ENCODE measurements at places on chromosomes 4 and X.

DNA sequence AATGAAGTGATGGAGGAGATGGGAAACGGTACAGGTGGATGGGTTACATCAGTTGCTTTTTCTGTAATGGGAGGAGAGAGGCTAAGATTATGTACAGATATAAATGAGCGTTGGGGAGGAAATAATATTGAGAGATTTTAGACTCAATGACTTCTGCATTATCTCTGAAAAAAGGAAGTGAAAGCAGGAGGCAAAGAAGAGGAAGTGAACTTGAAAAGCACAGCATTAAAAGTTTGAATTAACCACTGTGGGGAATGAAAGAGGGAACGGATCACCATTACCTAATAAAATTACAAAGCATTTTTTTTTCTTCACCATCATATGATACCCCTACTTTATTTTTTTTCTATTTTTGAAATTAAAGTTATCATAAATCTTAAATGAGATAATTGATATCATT lies 1025.5 kb downstream of the RPA4 start:
- DNase-seq: no peak
- no peaks in the 10 kb centered on the region for H3K27me3 ChIP-seq
- H3K36me3 ChIP-seq: no peaks in the 10 kb centered on the region
- no peak overlapping the region for H3K27ac ChIP-seq
- H3K4me1 ChIP-seq: no peaks in the 10 kb centered on the region

DNA sequence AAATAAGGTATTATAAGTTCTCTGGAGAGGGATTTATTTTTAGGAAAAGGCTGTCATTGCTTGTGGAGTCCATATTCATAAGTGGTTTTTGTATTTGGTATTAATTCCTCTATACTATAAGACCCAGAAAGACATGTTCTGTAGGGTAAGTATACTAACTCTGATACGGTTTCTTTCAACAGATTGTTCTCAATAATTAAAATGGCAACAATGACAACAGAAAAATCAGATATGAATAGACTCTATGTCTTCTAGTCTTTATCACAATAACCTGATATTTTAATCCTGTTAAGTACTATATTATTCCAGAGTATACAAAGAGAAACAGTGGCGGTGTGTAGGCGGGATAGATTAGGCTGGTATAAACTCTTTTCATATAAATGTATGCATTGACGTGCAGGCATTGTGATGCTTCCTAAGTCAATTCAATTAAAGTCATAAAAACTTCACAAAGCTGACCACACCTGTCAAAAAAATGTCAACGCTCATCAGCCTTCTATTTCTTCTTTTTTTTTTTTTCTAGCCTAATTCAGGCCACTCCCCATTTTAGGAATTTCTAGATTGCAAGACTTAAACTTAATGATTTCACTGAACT lies 150.4 kb downstream of the TRIML1 start:
- H3K4me3 ChIP-seq: no peak overlapping the region
- no peak for DNase-seq
- H3K4me1 ChIP-seq: no peaks in the 10 kb centered on the region
- H3K27me3 ChIP-seq: no peaks in the 10 kb centered on the region
- H3K27ac ChIP-seq: no peak overlapping the region

GRCh38 chrX:101071582-101071981 lies 7.1 kb upstream of the TMEM35A start:
- no peak for DNase-seq
- H3K4me3 ChIP-seq: no peak overlapping the region
- no peaks in the 10 kb centered on the region for H3K27me3 ChIP-seq
- H3K27ac ChIP-seq: no peak overlapping the region
- no peaks in the 10 kb centered on the region for H3K4me1 ChIP-seq

- no peak for DNase-seq
- no peak overlapping the region for H3K4me3 ChIP-seq
- no peaks in the 10 kb centered on the region for H3K36me3 ChIP-seq
- peaks cover 6% of the 10 kb centered on the region for H3K4me1 ChIP-seq
- no peaks in the 10 kb centered on the region for H3K27me3 ChIP-seq
These were observed 49.5 kb downstream of the STX18 start for GRCh38 chr4:4492161-4492847.

GRCh38 chr4:41216294-41217019 lies 2.1 kb upstream of the APBB2 start:
- no peaks in the 10 kb centered on the region for H3K4me1 ChIP-seq
- H3K36me3 ChIP-seq: no peaks in the 10 kb centered on the region
- DNase-seq: peak; percentile 83

- no peaks in the 10 kb centered on the region for H3K36me3 ChIP-seq
- no peaks in the 10 kb centered on the region for H3K4me1 ChIP-seq
- no peaks in the 10 kb centered on the region for H3K27me3 ChIP-seq
- no peak overlapping the region for H3K27ac ChIP-seq
- DNase-seq: no peak
These were observed 19.7 kb upstream of the CXCL6 start for GRCh38 chr4:73816814-73817213.

DNA sequence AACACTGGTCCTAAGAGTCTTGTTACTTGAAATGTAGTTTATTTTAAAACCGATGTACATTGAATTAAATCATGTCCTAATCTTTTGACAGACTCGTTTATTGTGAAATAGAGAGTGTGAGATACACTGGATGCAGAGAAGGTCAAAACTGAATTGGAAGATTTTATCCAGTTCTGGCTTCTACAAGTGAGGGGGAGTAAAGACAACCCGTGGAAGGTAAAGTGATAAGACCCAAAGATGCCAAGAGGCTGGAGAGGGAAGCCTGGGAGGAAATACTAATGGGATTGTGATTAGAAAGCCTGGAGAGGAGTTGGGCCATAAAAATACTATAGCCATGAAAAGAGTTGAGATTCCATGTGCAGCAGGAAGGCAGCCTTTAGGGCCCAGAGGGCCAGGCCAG lies 424.5 kb upstream of the NR3C2 start:
- DNase-seq: no peak
- no peaks in the 10 kb centered on the region for H3K4me1 ChIP-seq
- H3K36me3 ChIP-seq: no peaks in the 10 kb centered on the region
- no peaks in the 10 kb centered on the region for H3K27me3 ChIP-seq
- no peak overlapping the region for H3K27ac ChIP-seq
- H3K4me3 ChIP-seq: no peak overlapping the region
